ENCODE measurements at places on chromosomes 13 and 19.
A peak's percentile ranks its signal among the peaks of the same experiment; 100 is the strongest.

DNA sequence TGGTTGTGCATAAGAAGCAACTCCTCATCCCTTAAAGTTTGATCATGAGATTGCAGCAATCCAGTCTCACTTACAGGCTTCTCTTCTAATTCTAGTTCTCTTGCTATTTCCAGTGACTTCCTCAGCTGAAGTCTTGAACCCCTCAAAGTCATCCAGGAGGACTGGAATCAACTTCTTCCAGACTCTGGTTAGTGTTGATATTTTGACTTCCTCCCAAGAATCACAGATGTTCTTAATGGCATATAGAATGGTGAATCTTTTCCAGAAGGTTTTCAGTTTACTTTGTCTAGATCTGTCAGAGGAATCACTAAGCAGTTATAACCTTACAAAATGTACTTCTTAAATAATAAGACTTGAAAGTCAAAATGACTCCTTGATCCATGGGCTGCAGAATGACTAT is 81.3 kb upstream of the UBL3 start:
- no peak for DNase-seq

- DNase-seq = no peak
These were observed 630.2 kb downstream of the UQCRFS1 start for GRCh38 chr19:28582796-28583195.

DNA sequence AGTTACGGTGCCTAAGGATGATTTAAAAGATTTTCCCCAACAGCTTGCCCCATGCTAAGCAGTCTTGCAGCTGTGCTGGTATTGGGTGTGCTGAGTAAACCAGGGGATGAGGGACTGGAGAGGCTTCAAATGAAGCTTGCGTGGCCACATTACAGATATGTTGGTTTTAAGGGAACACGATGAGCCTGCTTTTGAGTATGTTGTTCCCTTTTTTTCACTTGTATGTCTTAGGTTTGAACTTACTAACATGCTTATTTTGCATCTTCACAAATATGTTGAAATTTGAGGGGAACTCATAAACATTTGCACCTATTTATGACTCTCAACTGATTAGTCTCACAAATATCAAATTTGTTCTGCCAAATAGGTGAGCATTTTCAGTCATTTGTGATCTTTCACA is 2.0 kb upstream of the IL17D start:
- no peak for DNase-seq

DNA sequence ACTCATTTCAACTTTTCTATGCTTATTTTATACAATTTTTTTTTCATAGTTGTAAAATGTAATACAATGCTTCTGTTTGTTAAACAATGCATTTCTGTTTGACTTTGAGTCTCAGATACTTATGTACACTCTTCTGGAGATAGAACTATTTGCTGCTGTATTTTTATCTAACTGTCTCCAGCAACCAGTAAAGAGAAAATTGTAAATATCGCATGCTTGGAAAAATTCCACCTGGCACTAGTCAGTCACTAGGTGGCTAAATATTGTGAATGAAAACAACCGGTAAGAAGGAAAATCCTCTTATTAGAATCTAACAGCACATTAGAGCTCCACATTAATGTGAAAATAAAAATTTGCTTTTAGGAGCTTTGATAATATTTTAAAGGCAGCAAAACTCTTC is 876.5 kb downstream of the PCDH9 start:
- DNase-seq = no peak

DNA sequence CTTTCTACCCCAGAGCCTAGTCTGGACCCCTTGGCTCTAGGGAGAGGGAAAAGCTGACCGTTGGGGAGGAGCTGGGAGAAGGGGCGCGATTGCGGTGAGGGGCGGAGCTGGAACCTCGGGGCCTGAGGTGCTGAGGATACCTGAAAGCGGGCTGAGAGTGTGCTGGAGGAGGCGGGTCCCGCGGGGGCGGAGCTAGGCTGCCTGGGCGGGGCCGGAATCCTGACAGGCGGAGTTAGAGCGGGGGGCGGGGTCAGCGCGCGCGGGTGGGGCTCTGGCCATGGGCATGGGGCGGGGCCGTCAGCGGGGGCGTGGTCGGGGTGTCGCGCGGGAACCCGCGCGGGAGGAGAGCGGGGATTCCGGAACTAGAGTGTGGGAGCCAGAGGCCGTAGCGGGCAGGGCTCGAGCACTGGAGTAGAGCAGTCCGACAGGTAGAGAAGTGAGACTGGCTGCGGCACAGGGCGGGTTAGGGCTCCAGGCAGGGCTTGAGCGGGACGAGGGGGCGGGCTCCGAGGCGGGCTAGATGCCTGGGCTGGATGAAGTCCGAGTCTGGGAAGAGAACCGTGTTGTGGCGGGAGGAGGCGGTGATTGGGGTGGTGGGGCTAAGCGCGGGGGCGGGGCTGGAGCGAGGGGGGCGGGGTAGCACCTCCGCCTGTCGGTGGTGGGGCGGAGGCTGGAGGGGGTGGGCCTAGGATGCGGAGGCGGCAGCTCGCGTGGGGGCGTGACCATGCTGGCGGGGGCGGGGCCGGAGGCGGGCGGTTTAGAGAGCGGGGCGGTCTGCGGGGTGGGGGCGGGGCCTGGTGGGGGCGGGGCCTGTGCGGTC is at the start of gene INAFM1:
Gene INAFM1 (plus strand): TSS at position 815 of the 820 bp plus-strand sequence. CDS start 35 bp downstream, outside the sequence.
- DNase-seq = peak; percentile 93

DNA sequence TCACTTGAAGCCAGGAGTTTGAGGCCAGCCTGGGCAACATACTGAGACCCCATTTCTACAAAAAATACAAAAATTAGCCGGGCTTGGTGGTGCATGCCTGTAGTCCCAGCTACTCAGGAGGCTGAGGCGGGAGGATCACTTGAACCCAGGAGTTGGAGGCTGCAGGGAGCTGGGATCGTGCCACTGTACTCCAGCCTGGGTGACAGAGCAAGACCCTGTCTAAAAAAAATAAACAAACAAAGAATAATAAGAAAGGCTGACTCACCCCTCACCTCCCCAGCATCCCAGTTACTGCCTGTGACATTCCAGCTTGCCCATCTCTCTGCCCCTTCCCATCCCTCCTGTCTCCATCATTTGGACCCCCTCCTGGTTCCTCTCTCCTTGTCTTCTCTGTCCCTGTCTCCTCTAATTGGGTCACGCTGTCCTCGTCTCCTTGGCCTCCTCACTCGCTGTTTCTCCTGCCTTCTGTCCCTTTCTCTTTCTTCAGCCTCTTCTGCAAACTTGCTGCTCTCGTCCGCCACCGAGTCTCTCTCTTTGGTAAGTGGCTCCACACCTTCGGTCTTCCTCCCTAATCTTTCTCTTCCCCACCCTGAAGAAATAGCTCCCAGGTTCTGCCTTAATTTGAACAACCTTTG is 77.7 kb downstream of the RYR1 start:
- no peak for DNase-seq

- no peak for DNase-seq
These were observed 6.6 kb upstream of the S1PR2 start for GRCh38 chr19:10237702-10238101.

DNA sequence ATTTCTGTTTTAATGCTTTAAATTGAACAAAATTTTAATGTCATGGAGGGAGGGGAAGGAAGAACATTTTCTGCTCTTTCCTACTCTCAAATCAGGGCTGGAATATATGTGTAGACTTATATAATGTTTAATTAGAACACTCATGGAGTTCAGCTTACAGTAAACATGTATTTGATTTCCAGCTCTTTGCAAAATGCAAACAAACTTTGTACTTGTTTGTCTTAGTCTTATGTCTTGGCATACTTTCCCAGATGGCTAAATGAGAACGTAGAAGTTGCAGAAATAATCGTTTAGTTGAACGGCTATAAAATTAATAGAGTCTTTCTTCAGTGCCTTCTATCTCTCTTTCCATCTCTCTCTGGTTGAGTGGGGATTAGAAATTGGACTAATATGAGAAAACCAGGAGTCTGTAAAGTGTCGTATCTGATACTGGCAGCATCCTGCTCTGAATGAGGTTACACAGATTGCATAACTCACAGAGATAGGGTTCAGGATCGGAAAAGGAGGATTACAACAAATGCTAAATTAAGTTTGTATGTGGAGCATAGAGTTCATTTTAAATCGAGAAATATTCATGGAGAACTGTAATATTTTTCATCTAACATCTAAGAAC is 82.3 kb downstream of the FGF9 start:
- DNase-seq = no peak

DNA sequence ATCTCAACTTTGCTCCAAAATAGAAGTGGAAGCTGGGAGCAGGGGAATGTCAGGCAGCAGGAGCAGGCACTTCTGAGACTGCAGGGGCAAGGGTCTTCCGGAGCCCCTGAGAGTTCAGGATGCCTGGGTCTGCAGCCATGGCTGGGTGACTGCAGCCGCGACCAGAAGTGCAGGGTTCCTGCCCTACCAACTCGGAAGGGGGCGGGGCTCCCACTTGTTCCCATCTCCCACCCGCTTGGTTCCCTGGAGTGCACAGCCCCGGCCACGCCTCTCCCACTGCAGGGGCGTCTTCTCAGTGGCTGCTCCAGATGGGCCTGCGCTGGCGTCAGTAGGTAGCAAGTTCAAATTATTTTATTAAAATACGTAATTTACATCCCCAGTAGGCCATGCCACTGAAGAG is 1631.7 kb downstream of the OLFM4 start:
- no peak for DNase-seq

DNA sequence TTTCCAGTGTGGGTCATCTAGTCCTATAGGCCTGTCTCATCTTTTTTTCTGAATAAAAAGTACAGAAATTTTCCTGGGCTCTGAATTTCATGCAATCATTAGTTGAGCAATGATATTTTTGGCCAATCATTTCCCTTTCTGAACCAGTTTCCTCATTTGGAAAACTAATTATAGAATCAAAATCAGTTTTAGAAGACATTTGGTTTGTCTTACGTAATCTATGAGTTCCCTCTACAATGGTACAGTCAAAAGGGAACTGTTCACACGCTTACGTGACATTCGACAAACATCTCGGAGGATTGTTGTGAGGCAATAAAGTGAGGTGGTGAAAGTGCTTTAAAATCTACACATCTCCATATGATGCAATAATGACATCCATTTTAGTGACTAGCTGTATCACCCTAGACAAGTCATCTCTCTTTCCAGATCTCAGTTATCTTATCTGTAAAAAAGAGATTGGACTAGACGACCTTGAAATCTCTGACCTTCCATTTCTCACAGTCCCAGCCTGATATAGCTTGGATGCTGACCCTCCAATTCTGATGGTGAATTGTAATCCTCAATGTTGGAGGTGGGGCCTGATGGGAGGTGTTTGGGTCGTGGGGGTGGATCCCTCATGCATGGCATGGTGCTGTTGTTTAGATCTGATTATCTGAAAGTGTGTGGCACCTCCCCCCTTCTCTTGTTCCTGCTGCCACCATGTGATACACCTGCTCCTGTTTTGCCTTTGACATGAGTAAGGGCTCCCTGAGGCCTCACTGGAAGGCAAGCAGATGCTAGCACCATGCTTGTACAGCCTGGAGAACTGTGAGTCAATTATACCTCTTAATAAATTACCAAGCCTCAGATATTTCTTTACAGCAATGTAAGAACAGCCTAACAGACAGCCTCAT is 26.7 kb downstream of the FLT1 start:
- DNase-seq = no peak

DNA sequence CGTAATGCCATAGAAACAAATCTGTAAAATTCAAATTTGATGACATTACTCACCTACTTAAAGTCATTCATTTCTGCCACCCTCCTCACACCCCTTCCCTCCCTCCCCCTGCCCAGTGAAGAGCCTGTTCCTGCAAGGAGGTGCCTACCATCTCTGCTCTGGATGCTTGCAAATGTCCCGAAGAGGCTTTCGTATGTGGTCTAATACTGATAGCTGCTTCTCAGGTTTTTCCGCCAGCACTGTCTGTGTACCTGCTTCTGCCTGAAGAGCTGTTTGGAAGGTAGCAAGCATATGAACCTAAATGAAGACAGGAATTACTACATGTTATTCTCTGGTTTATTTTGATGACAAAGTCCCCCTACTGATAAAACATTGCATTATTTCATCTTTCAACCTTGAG is 57.1 kb downstream of the GPALPP1 start:
- DNase-seq = no peak

DNA sequence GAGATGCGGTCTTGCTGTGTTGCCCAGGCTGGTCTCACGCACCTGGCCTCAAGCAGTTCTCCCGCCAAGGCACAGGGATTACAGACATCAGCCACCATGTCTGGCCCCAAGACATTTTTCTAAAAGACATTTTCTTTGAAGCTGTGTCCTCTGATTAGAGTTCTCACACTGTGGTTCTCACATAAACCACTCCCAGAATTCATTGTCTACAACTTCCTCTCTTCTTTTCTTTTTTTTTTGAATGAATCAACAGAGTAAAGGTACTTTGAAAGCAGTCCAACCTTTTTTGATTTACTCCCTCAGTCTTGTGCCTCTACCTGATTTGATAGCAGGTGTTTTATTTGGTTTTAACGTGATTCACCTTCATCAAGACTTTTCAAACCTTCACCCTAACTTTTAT is 14.3 kb upstream of the SHD start:
- no peak for DNase-seq

DNA sequence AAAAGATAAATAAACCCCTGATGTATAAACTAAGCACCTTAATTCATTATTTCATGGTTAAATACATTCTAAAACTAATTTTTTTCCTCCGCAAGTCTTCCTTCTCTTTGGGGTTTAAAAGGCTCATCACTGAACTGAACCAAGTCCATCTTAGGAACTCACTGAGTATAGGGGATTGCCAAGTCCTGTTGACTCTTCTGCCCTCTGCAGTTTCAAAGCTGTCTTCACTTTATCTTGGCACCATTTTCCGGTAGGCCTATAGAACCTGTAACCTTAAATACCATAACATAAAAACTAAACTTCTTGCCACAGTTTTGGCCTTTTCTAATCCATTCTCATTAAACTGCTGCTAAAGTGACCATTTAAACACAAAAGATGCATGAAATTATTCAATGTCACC is 66.5 kb upstream of the USPL1 start:
- peak; percentile 30 for DNase-seq

DNA sequence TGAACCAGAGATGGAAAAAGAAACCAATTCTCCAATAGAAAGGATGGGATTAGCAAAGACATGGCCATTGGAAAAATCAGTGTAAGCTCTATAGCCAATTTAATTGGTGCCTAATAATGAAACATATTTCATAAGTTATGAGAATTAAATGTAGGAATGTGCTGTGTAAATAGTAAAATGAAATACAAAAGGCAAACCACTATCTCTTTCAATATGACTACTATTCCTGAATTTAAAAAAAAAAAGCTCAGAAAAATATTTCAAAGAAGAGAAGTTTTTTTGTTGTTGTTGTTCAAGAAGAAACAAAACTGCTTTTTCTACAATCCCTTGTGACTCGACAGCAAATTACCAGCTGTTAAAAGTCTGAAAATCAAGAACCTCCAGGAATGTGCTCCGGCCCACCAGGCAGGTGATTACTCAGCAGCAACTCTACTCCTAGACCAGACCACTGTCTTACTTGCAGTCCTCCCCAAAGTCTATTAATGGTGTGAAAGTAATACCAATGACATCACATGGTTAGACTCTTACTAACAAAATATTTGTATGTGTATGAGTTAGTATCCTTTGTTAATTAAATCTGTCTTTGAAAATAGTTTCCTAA is 362.4 kb downstream of the KCTD12 start:
- DNase-seq = no peak

DNA sequence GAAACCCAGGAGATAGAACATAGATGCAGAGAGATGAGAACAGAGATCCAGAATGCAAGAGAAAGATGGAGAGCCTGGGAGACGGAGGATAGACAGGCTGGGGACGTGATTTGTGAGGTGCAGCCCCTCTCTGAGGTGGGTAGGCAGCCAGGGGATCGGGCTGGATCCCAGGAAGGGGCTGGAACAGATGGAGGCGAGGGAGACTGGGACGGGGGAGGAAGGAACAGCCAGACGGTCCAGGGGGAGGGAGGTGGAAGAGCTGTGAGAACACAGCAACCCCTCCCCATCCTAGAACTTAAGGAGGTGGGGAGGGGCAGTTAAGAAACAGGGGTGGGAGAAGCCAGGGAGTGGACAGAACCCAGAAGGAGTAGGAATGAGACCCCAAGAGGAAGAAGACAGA is 3.1 kb downstream of the SLC17A7 start:
- no peak for DNase-seq

Data from M059J (cell line).